ENCODE measurements at places on chromosomes 16 and 17. TPM values are rescaled to one million over a fixed set of nuclear protein-coding genes. Genes with fewer than 3 reads are reported as not detected.
A peak's percentile ranks its signal among the peaks of the same experiment; 100 is the strongest.

CLEC18B gene
- 0.31 TPM for total RNA-seq

WWOX gene
- total RNA-seq: 21.0 TPM

SLC52A1 gene
- 1.3 TPM for total RNA-seq

WNK4 gene
- 0.54 TPM for total RNA-seq

GRCh38 chr17:19347323-19348080, 15.0 kb downstream of the B9D1 start:
- no peaks in the 10 kb centered on the region for H3K27me3 ChIP-seq
- no peaks in the 10 kb centered on the region for H3K36me3 ChIP-seq
- H3K4me3 ChIP-seq: no peak overlapping the region
- H3K27ac ChIP-seq: no peak overlapping the region

DNA sequence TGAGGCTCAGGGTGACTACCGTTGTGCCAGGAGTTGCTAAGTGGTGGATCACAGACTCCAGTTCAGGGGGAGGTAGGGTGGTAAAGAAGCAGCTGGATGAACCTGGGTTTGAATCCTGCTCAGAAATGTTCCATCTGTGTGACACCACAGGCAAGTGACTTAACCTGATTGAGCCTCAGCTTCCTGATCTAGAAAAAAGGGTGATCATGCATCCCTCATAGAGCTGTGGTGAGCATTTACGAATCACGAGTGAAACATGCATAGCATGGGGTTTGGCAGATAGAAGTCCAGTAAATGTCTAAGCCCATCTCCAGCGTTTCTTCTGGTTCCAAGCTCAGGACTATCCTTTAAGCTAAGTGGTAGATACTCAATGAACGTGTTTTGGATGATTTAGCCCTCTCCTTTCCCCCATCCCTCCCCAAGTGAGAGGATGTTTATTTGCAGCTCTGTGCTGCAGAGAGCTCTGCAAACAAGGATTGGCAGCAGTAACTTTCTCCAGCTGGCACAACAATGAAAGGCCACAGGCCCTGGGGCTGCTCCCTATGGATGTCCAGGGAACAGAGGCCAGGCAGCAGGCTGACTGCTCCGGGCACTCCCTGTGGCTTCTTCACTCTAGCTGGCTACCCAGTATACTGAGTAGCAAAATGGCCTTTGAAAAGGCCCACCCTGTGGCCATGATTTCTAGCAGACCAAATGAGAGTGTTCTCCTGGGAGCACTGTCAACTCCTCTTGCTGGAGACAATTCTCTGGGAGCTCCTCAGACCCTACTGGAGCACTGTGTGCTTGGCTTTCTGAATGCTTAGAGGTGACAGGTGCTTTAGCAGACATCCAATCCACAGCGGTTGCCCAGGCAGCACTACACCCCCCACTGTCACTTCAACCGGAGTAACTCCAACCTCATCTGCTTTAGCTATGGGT, 21.3 kb downstream of the CA4 start:
- H3K27ac ChIP-seq: no peak overlapping the region
- no peaks in the 10 kb centered on the region for H3K36me3 ChIP-seq
- H3K4me1 ChIP-seq: no peaks in the 10 kb centered on the region
- H3K4me3 ChIP-seq: no peak overlapping the region

DNA sequence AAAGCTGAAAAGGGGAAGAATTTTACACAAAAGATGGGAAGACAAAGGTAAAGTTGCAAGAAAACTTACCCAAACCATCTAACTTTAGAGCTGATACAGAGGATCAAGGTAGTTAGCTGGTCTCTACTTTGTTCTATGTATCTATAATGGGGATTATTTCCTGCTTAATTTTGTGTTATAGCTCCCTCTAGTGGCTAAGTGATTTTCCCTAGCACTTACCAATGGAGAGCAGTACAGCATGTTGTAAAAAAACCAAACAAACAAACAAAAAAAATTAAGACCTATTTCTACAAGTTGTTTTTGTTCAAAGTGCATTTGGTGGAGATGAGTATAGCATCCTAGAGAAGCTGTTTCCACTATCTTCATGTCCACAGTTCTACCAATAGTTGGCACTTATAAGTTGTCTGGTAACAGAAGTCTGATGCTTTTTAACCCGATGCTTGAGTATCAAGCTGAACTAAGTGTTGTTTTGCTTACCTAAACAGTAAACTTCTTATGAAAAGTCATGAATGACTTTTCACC, 7.5 kb downstream of the SRSF1 start:
- peaks cover 6% of the 10 kb centered on the region for H3K4me1 ChIP-seq
- DNase-seq: peak; percentile 89
- no peak overlapping the region for H3K27ac ChIP-seq

GRCh38 chr16:22643886-22644285, 133.2 kb downstream of the NPIPB5 start:
- DNase-seq: no peak
- H3K27ac ChIP-seq: no peak overlapping the region
- no peaks in the 10 kb centered on the region for H3K36me3 ChIP-seq
- H3K4me3 ChIP-seq: no peak overlapping the region
- no peaks in the 10 kb centered on the region for H3K27me3 ChIP-seq

GRCh38 chr17:2420176-2420575, 19.3 kb upstream of the MNT start:
- no peaks in the 10 kb centered on the region for H3K27me3 ChIP-seq
- peaks cover 18% of the 10 kb centered on the region for H3K36me3 ChIP-seq
- no peaks in the 10 kb centered on the region for H3K4me1 ChIP-seq
- no peak overlapping the region for H3K27ac ChIP-seq
- no peak for DNase-seq
- no peak overlapping the region for H3K4me3 ChIP-seq

- no peak overlapping the region for H3K27ac ChIP-seq
- H3K27me3 ChIP-seq: no peaks in the 10 kb centered on the region
- H3K4me1 ChIP-seq: no peaks in the 10 kb centered on the region
- DNase-seq: peak; percentile 19
- H3K4me3 ChIP-seq: no peak overlapping the region
- H3K36me3 ChIP-seq: no peaks in the 10 kb centered on the region
Measured at GRCh38 chr16:88539652-88540345, 30.4 kb upstream of the ZC3H18 start.

- no peaks in the 10 kb centered on the region for H3K4me1 ChIP-seq
- no peaks in the 10 kb centered on the region for H3K36me3 ChIP-seq
- no peaks in the 10 kb centered on the region for H3K27me3 ChIP-seq
- peak; percentile 63 for DNase-seq
- H3K4me3 ChIP-seq: no peak overlapping the region
Measured at GRCh38 chr16:81855552-81856153, 76.6 kb downstream of the PLCG2 start.

- H3K4me3 ChIP-seq: no peak overlapping the region
- H3K27ac ChIP-seq: peak overlapping the region; percentile 93
- H3K27me3 ChIP-seq: no peaks in the 10 kb centered on the region
- peaks cover 14% of the 10 kb centered on the region for H3K4me1 ChIP-seq
- no peaks in the 10 kb centered on the region for H3K36me3 ChIP-seq
- no peak for DNase-seq
Measured at GRCh38 chr17:80833952-80834892, 157.4 kb upstream of the CHMP6 start.

GRCh38 chr17:8430966-8431365, 4.7 kb upstream of the NDEL1 start:
- H3K4me1 ChIP-seq: no peaks in the 10 kb centered on the region
- no peaks in the 10 kb centered on the region for H3K36me3 ChIP-seq
- H3K27ac ChIP-seq: no peak overlapping the region
- no peak for DNase-seq
- no peaks in the 10 kb centered on the region for H3K27me3 ChIP-seq
- no peak overlapping the region for H3K4me3 ChIP-seq

Measured in GM23338 (cell line).